ENCODE measurements at places on chromosomes 1 and 21.

DNA sequence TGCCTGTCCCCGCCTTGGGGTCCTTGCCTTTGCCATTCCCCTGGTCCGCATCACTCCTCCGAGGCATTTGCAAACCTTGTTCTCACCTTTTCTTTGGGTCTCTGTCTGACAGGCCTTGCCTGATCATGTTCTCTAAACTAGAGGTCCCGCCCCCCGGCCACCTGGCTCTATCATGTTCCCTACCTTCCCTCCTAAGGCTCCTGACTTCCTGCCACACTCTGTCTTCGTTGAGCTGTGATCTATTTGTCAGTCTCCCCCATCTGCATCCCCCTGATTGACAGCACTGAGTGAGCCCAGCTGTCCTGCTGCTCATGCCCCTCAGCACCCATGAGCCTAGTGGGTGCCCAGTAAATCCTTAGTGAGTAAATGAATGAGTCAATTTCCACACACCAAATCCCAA is 22.8 kb downstream of the ERG start:
- DNase-seq = no peak

DNA sequence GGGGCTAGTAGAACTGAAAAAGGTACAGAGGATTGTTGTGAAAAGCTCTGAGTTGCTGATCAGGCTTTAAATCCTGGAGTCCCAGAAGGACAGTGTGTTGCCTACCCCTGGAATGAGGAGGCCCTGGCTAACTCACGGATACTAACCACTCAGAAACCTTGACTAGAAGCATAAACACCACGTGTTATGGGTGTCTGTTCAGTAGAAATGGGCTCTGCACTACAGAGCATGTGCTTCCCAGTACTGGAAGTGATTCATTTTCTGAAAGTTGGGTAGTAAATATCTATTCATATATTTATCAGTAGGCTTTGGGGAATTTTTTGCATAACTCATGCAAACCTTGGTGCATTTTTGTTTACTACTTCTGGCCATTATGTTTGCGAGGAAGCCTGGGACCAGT is 15.1 kb upstream of the CLCA1 start:
- no peak for DNase-seq

DNA sequence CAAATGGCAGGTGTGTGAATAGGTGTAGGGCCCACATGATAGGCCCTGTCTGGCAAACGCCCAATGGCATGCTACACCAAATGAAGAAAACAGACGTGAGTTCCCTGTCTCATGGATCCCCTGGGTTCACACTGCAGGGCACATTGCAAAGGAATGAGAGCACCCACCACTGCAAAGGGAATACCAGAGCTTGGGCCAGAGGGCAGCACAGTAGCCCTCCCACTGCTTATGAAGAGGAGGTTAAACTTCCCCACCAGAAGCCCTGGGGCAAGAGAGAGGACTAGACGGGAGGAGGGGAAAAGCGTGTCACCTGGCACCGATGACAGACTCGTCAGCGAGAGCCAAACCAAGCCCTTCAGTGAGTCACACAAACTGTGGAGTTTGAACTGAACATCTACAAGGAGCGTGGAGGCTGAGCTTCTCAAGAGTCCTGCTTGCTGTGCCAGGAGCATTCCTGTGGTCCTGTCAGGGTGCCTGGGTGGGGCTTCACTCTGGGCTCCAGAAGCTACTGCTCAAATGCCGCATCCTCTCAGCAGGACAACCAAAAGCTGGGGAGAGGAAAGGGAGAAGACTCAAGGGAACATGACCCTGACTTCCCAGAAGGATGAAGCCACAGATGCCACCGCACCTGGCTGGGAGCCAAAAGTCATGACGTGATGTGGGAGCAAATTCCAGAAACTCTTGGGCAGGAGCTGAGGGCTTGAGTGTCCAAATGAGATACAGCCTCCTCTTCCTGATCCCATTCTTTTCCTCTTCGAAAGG is 61.1 kb downstream of the TOMM20 start:
- DNase-seq = peak; percentile 92

DNA sequence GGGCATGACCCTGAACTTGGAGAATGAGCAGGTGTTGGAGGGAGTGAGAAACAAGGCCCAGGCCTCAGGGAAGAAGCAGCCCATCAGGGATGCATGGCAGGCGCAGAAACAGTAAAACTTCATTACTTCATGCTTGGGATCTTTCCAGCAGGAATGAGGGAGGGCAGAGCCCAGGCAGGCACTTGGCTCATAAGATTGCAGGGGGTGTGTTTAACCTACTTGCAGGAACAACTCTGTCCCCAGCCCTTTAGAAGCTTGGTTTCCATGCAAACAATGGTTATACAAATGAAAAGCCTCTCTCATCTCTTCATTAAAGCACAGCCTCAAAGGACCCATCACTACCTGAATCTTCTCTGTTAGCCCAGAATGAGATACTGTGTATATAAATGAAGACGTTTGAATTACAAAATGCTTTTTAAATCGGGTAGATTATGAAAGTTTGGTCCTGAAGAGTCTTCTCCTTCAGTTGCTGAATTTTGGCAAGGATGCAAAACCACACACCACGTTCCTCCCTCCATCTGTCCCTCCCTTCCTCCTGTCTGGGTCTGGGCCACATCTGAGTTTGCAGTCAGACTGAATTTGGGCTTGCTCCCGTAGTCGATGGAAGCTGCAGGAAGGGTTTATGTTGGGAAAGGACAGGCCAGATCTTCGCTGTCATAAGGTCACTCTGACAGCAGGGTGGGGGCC is 154.4 kb upstream of the KLHDC7A start:
- DNase-seq = no peak

DNA sequence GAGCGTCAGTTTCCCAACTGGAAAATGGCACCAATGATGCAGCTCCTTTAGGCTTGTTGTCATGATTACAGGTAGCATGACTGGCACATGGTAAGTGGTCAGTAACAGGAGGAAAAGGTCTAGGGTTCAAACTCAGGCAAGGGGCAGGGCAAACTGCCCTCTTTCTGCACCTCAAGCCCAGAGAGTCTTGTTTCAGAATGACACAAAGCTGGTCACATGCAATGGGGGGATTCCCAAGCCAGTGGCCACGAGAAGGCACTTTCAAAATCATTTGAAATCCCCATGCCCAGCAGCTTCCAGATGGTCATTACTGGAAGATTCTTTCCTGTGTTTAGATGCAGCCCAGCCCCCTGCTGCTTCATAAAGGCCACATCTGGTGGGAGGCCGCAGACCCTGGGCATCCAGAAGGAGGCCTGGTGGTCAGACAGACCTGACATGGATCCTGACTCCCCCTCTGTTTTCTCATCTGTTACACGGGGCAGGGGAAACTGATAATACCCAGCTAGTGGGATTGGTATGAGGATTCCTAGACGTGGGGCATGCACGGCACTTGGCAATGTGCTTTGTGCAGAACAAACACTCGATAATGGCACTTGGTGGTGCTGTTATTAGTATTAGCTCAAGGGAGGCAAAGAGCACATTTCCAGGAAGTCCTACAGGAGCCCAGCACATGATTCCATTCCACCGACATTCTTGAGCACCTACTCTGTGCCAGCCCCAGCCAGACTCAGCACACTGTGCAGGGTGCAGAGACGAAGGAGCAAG is 6.9 kb upstream of the PLA2G2D start:
- DNase-seq = no peak

GRCh38 chr1:52748119-52748518 is 21.9 kb downstream of the ZYG11B start:
- DNase-seq = no peak

GRCh38 chr1:244318512-244318911 is 133.2 kb downstream of the ADSS2 start:
- no peak for DNase-seq

DNA sequence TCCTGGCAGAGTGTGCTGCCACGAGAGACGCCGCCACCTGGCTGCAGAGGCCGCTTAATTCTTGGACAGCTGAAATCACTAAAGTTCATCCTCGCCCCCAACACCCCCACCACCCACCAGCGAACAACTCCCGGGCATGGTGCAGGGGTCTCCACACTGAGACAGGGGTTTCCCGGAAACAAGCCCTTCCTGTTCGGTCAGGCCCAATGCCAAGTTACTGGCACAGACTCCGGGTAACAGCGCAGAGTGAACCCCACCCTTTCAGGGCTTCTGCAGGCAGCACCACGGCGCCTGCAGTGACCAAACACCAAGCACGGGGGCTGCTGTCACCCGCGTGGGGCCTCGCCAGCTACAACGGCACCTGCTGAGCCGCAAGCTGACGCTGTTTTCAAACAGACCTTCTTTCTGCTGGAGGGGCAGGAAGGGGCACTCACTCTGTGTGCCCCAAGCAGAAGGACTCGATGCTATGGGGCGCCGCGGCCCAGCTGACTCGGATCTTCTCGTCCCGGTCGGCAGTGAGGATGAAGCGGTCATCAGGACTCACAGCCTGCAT is 17.4 kb downstream of the WDR4 start:
- DNase-seq = no peak

GRCh38 chr1:53277326-53277725 is 39.0 kb upstream of the MAGOH start:
- DNase-seq = no peak

DNA sequence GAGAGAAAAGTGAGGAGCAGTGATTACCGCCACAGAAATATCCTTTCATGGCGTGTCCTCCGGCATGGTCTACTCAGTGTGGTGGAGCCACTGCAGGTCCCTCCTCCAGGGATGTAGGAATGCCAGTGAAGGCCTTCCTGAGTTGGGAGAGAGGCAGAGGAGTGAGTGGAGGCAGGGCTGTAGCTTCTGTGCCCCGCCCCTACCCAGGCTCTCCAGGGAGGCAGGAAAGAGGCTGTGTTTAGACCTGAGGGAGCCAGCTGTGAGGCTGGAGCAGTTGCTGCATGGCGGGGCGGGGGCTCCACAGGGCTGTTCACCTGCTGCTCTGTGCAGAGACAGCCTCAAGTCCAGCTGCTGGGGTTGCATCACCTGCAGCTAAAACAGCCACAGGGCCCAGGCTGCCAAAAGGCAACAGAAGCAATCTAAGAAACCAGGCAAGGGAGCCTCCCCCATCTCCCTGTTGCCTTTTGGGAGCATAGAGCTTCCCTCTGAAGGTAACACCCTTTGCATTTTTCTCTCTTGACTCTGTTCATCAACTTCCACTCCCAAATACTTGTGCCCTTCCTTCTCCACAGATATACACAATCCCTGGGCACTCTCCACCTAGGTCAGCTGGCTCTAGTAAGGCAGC is 801 bp upstream of the ANXA9 start:
- DNase-seq = peak; percentile 76

DNA sequence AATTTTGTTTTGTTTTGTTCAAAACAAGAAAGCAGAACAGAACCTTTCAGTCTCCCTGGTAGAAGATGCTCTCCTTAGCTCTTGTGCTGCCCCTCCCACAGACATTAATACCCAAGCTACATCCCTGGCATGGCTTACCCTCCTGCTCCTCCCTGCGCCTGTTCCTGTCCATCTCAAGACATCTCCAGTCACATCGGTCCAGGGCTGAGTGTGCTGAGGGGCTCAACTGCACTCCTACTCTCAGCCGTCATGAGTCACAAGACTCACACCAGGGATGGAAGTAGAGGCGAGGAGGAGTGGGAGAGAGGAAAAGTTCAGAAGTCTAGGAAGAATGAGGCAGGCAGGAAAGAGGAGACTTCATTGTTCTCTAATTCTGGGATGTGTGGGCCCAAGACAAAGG is 9.2 kb upstream of the TACSTD2 start:
- peak; percentile 73 for DNase-seq

- DNase-seq = no peak
These were observed 44.7 kb downstream of the CAPN2 start for GRCh38 chr1:223756806-223757700.

- DNase-seq = no peak
These were observed 348.8 kb downstream of the RYR2 start for GRCh38 chr1:237390823-237391222.

DNA sequence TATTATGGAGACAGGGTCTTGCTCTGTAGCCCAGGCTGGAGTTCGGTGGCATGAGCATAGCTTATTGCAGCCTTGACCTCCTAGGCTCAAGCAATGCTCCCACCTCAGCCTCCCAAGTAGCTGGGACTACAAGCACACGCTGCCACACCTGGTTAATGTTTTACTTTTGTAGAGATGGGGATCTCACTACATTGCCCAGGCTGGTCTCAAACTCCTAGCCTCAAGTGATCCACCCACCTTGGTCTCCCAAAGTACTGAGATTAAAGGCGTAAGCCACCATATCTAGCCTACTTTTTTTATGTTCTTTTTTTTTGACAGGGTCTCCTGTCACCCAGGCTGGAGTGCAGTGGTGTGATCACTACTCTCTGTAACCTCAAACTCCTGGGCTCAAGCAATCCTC is 5.9 kb upstream of the BCL2L15 start:
- no peak for DNase-seq

GRCh38 chr1:222787729-222788128 is 27.1 kb upstream of the DISP1 start:
- no peak for DNase-seq

DNA sequence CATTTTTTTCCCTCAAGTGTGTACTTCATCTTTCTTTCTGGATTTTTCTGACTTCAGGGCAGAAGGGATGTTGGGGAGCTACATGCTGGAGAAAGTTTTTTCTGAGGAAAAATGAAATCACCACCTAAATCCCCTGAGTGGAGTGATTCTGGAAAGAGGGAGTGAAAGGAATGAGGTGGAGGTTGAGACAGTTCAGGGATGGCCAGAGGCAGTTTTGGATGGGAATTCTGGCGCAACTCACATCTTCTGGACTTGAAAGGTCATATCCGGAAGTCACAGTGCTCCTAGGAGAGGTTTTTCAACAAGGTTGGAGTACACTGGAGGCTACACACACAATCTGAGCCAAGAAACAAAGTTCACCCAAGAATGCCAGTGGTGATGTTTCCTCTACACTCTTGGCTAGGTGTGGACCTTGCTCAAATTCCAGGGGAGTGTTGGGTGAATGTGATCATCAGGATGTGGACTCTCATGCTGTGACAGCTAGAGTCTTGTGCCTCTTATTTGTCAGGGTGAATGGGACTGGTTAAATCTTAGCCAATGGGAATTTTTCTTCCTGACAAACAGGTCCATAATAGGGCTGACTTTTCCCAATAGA is 161.5 kb downstream of the HLX start:
- no peak for DNase-seq

GRCh38 chr1:234205966-234206365 is 167.3 kb upstream of the COA6 start:
- DNase-seq = no peak

GRCh38 chr1:219299420-219299819 is 125.7 kb downstream of the LYPLAL1 start:
- no peak for DNase-seq

GRCh38 chr21:46255758-46256337 is 27.3 kb upstream of the LSS start:
- no peak for DNase-seq

GRCh38 chr1:164557270-164557669 is 1.7 kb upstream of the PBX1 start:
- no peak for DNase-seq
